ENCODE measurements at places on chromosomes 5 and 9. TPM values are rescaled to one million over a fixed set of nuclear protein-coding genes. Genes with fewer than 3 reads are reported as not detected.

ZBTB26 gene
- total RNA-seq: 5.5 TPM

PRLR gene
- not detected for total RNA-seq

TRPM3 gene
- not detected for total RNA-seq

RMRP gene
- total RNA-seq: 15,158 TPM

GABRB2 gene
- not detected for total RNA-seq

PCDHA3 gene
- total RNA-seq: under 0.01 TPM

CCL27 gene
- 0.16 TPM for total RNA-seq

FASTKD3 gene
- total RNA-seq: 5.3 TPM

WDR55 gene
- total RNA-seq: 30.4 TPM

KLF9 gene
- total RNA-seq: 26.4 TPM

GRM6 gene
- total RNA-seq: not detected

ABCA2 gene
- total RNA-seq: 5.0 TPM
